Transverse colon (tissue), 4 donors: ENCODE measurements at places on chromosomes 12 and 14.

DNA sequence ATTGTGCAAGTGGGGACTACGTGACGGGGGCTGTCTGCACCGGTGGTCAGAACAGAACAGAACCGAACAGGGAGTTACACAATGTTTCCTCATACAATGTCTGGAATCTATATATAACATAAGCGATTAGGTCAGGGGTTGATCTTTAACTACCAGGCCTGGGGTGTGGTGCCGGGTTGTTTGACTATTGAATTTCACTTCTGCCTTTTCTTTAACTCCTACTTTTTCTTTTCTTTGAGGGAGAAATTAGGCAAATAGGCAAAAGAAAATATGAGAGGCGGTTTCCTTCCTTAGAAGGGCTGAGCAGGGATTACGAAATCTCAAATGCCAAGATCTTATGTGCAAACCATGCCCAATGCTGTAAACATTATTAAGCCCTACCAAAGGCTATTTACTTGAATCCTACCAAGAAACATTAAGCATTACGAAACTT lies 140.3 kb downstream of the SLC38A6 start:
- DNase-seq = no peak

DNA sequence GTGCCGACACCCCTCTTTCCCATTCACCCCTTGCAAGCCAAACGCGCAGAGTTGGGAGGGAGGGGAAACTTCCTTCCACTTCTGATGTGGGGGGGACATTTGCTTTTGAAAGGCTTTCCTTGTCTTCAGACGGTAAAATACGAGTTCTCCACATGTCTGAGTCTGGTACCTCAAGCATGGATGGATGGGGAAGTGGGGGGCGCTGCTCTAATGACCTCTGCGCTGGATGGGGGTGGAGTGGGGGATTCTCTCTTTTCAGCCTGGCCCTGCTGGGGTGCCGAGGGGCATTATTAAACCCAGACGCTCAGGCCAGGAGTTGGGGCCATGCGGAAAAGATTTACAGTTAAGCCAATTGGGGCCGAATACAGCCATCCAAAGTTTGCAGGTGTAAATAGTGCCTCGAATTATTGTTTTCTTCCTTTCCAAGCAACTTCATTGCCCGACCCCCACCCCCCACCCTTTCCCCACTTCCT lies 9.1 kb upstream of the TBX3 start:
- DNase-seq = no peak

- DNase-seq = no peak
Observed at GRCh38 chr12:94805749-94806529, 155.6 kb upstream of the TMCC3 start.

DNA sequence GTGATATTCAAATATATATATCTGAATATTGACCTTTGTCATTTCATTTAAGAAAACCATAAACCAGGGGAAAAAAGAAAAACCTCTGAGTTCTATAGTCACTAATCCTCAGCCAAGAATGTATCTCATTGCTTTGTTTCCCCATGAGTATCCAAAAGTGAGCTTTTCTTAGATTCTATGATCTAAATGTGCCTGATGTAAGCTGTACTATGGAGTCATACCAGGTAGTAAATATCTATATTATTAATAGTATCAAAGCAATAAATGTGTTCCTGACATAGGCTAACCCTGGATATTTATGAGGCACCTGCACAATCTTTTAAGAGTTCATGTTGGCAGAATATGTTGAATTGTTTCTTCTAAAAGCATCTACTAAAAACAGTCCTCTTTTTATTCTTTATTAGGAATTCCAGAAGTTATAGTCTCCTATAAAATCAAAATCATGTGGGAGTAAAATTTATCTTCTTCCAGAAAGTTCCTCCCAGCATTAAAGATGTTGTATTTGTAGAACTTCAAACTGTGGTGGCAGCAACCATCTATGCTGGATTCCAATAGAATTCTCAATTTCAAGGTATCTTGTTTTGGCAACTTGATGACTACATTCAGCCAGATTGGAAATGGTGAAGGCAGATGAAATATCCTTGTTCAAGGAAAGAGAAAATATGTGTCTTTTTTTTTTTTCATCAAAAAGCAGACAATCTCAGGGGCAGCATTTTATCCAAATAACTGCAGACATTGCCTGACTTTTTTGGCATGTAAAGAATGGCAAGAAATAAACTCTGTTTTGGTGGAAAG lies 139.7 kb upstream of the RASSF8 start:
- no peak for DNase-seq

GRCh38 chr12:128783129-128783574 lies 40.6 kb downstream of the SLC15A4 start:
- DNase-seq = no peak

GRCh38 chr14:85122690-85123089 lies 407.3 kb upstream of the FLRT2 start:
- DNase-seq = no peak

- peak; percentile 91 for DNase-seq
Observed at GRCh38 chr12:57754411-57755193, at the start of gene MARCHF9. Gene MARCHF9, plus strand, starts transcription at chr12:57755103. Its CDS starts 426 bp downstream, at chr12:57755529.

GRCh38 chr14:97878206-97878605 lies 1081.0 kb downstream of the VRK1 start:
- DNase-seq = no peak

- no peak for DNase-seq
Observed at GRCh38 chr14:25630447-25630846, 580.5 kb upstream of the STXBP6 start.

DNA sequence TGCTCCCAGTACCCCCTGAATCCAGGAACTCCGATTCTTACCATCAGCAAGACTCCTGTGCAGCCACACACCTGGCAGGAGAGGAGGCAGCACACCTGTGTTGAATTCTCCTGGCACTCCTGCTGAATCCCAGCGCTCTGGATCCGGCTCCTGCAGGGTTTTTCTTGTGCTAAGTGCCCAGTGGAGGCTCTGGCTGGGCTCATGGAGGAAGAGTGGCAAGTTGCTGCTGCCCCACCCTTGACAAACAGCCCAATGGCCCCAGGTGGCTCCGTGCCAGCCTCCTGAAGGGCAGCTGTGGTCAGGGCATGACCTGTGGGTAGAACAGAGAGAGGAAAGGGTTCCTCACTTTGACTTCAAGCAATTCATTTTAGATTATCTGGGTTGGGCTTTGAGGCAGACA lies 20.0 kb downstream of the CRACR2A start:
- DNase-seq = peak; percentile 89

- DNase-seq = no peak
Observed at GRCh38 chr12:49930515-49931288, 19.8 kb upstream of the AQP2 start.
